Activated naive CD8-positive, alpha-beta T cell treated with anti-CD3 and anti-CD28 coated beads, Interleukin-2, amount 50 U/mL, for 16 hours (primary cell): ENCODE measurements at places on chromosomes 5 and 9.

- no peak for DNase-seq
These were observed 205.5 kb downstream of the MEF2C start for GRCh38 chr5:88677376-88677895.

- DNase-seq: no peak
These were observed 6.2 kb downstream of the SEMA4D start for GRCh38 chr9:89491694-89492093.

GRCh38 chr5:117504305-117504704 is 929.7 kb upstream of the SEMA6A start:
- DNase-seq: no peak

GRCh38 chr5:50874306-50875001 is 208.0 kb downstream of the PARP8 start:
- DNase-seq: no peak

DNA sequence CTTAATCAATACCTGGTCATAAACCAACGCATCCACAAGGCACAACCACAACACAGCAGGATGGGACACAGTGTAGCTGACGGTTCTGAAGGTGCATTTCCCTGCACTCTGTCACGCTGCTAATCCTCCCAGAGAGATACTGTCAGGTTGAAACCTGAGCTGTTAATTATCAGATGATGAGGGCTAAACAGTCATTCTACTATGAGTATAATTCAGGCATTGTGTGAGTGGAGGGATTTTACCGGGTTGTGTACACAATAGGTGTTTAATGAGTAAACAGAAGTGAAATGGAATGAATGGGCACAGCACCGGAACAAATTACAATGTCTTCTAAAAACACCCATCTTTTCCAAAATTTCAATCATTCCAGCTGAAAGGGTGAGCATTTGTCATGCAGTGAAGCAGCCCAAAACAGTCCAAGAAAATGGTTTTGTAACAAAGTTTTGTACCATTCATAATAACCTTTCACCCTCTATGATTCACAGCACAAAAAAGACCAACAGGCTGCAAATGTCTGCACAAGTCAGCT is 71.5 kb downstream of the ABCA1 start:
- DNase-seq: no peak

DNA sequence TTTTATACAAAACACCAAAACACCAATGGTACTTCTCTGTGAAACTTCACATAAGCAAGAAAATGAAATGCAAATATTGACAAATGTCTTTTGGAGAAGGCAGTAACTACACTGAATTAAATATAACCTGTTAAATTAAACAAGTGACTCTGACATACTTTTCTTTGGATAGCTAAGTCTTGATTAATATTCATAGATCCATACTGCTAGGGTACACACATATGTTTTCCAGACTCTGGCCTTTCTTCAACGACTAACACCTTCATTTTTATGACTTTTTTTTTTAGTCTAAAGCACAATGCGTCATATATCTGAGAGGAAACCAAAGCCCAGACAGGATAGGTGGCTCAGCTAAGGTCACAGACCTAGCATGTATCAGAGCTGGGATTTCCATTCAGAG is 263.7 kb downstream of the TENT4A start:
- DNase-seq: no peak

- DNase-seq: no peak
These were observed 37.5 kb downstream of the CTNNA1 start for GRCh38 chr5:138790684-138791083.

DNA sequence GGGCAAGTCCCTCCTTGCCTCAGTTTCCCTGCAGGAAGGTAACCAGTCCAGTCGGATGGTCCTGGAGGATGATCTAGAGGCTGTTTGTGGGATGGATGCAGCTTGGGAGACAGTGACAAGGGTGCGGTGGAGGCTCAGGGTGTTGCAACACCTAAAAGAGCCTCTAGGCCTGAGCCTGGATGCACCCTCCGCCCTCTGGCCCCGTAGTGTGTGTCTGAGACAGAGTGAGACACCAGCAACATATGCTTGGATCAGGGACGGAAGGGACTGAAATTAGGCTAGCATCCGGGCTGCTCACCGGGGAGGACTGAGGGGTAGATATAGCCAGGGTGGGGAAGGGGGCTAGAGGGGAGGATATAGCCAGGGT is 1.1 kb downstream of the CRAT start:
- DNase-seq: no peak

DNA sequence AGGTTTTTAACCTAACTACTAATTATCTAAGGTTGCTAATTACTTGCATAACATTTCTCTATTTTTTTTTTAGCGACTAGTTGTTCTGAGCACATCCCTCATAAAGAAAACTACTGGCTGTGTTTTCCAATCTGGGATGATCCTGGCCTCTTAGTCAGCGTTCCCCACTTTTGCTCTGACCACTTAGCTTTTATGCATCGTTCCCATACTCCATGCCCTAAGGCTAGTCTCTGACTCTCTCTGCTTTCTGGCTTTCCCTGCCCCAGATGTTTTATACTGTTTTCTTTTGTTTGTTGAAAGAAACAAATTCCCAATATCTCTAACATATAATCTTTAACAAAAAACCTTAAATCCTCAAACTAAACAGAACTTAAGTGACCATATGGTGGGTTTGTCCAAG is 217.9 kb downstream of the SPATA31D1 start:
- no peak for DNase-seq

DNA sequence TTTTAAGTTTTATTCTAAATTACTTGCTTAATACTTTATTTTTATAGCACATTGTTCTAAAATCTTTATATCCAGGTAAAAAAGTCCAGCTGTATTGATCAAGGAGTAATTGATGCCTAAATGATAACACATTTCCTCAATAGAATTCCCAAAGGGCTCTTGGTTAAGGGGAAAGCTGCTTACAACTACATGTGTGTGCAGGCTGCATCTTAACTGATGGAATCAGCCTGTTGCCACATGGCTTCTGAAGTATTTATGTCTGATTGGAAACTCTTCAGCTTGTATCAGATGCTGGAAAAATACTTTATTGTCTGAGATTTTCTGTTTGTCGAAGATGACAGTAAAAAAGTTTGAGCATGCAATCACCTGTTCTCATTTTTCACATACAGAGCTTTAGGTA is 182.6 kb downstream of the FBXL7 start:
- DNase-seq: no peak

- DNase-seq: no peak
These were observed 114.4 kb downstream of the MAST4 start for GRCh38 chr5:66710557-66711088.

DNA sequence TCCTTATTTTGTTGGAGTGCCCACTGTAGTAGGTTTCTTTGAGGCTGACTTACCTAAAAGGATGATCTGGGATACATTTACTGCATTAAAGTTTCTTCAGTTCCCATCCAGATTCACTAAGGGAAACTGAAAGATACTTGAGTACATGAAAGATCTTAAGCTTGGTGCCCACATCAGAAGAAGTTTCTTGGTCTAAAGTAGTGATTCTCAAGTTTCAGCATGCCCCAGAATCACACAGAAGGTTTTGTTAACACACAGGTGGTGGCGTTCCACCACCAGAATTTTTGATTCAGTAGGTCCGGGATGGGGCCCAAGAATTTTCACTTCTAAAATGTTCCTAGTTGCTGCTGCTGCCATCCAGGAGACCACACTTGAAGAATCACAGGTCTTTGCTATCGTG is 171.0 kb downstream of the ZNF462 start:
- DNase-seq: no peak

DNA sequence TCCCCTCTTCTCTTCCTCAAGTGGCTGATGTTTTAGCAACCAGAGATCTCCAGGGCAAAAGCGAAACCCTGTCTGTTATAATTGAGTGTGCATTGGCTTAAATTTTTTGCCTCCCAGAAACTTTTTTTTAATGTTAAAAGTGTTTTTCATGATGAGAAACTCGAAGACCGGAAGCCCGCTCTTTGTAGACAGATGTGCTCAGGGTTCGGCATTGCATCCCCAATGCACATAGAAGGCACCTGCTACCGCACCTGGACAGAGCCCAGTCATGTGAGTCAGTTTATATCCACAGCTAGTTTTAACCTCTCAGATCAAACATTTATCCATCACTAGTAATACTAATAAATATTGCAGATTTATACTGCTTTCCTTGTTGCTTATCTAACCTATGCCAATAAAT is 19.5 kb upstream of the NADK2 start:
- no peak for DNase-seq

- no peak for DNase-seq
These were observed 199.4 kb downstream of the MEF2C start for GRCh38 chr5:88683506-88684135.

DNA sequence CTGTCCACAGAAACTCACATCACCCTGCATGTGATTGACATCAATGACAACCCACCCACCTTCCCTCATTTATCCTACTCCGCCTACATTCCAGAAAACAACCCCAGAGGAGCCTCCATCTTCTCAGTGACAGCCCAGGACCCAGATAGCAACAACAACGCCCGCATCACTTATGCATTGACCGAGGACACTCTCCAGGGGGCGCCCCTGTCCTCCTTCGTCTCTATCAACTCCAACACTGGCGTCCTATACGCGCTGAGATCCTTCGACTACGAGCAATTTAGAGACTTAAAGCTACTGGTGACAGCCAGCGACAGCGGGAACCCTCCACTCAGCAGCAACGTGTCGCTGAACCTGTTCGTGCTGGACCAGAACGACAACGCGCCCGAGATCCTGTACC is 1.7 kb downstream of the PCDHGA3 start:
- DNase-seq: no peak

GRCh38 chr9:12916042-12916441 is 141.2 kb downstream of the LURAP1L start:
- DNase-seq: no peak

- DNase-seq: no peak
These were observed 325.2 kb upstream of the RPS23 start for GRCh38 chr5:82603033-82603987.

DNA sequence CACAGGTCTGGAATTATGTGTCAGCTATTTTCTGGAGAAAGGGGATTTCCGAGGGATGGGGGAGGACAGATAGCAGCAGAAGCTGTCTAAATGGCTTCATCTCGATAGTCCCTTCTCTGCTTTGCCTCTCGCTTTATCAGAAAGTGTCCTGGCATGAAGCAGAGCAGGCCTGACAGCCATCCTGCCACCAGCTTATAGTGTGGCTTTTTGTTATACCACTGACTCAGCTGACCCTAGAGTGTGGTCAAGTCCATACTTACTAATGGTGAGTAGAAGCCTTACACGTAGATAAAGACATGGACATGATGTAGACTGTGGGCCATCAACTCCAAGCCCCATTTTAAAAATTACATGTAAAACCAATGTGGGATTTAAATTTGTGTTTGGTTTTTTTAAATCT is 50.0 kb downstream of the RCL1 start:
- DNase-seq: no peak

DNA sequence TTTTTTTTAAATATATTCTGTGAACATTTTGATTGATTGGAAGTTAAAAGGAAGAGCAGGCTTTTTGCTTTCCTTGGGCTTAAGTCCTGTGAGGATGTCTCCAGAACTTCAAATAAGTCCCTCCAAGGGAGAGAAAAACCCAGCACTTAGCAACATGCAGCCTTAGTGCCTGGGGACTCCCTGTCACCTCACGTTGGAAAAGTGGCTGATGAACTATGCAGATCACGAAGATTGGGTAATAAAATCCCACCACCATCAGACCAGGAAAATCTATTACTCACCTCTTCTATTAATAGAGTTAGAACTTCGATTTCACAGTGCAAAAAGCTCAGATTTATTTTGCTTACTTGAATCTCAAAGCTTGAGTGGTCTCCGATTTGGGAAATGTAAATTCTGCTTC is 507.0 kb downstream of the MAT2B start:
- no peak for DNase-seq

- DNase-seq: no peak
These were observed 26.4 kb upstream of the CXCL14 start for GRCh38 chr5:135605221-135605620.

DNA sequence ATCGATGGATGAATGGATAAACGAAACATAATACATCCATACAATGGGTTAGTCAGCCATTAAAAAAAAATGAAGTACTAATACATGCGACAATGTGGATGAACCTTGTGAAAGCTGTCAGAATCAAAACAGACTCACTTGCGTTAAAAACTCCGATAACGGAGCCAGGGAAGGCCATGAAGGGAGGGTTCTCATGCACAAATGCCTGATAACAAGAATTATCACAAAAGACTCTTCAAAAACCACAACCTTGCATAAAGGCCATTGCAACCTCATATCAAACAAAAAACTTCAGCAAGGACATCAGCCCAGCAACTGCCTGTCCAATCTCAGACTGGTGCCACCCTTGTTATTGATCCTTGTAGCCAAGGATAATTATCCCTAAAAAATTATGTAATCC is 13.7 kb downstream of the ERMP1 start:
- DNase-seq: no peak

DNA sequence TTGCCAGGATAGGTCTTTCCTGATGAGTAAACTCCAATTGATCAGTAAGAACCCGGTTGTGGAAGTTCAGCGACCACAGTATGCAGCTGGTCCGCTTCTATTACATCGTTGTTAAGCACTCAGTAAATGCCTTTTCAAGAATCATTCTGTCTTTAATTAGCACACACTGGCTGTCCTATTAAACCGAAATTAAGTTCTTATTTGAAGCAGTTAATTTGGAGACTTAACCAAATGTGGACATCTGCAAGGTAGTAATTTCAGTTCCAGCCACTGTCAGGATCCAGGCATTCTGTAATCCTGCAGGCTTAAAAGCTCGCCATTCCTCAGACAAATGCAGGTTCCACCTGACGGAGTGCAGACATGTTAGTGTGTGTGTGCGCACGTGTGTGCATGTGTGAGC is 254.6 kb downstream of the IRX2 start:
- DNase-seq: no peak

- DNase-seq: no peak
These were observed 8.8 kb downstream of the LCN12 start for GRCh38 chr9:136960938-136961275.

DNA sequence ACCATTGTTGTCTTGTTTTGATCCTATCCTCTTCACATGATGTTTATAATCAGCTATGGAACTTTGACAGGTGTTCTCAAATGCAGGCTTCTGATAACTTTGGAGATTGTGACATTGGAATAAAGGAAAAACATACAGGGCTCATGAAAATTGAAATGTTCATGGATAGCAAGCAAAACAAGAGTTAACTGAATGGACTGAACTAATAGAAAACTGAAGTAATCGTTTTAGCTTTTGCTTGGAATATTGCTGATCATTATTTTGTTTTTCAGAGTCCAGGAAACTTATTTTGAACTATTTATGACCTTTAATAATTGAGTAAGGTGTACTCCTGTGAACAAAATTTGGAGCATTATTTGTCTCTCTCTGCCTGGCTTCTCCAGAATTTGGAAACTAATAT is 436.7 kb upstream of the CDH9 start:
- no peak for DNase-seq
